Lung (tissue), 17 donors: ENCODE measurements at places on chromosomes 2 and 18. TPM values are rescaled to one million over a fixed set of nuclear protein-coding genes. Genes with fewer than 3 reads are reported as not detected.

The CTLA4 gene
- 1.0 TPM for total RNA-seq

DNA sequence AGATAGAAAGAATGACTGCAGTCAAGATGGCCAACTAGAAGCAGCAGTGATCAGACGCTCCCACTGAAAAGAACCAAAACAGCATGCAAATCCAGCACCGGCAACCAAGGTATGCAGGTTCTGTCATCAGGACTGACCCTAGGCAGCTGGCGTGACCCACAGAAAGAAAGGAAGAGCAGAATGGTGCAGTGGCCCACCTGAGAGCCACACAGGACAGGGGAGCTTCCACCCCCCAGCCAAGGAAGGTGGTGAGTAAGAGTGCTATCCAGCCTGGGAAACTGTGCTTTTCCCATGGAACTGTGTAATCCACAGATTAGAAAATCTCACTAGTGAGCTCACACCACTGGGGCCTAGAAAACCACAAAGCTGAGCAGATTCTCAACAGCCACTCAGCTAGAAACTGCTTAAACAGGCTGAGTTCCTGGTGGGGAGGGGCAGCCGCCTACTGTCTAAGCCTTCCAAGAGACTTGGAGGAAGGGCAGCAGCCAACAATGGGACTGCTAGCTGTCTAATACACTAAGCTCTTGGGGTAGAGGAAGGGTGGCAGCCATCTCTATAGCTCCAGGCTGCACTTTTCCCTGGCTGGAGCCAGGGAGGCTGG is 127.9 kb downstream of the EVA1A start:
- H3K4me3 ChIP-seq: no peak overlapping the region
- peak; percentile 47 for DNase-seq
- H3K4me1 ChIP-seq: no peaks in the 10 kb centered on the region
- no peaks in the 10 kb centered on the region for H3K27me3 ChIP-seq

The SEPTIN10 gene
- total RNA-seq: 63.9 TPM

DNA sequence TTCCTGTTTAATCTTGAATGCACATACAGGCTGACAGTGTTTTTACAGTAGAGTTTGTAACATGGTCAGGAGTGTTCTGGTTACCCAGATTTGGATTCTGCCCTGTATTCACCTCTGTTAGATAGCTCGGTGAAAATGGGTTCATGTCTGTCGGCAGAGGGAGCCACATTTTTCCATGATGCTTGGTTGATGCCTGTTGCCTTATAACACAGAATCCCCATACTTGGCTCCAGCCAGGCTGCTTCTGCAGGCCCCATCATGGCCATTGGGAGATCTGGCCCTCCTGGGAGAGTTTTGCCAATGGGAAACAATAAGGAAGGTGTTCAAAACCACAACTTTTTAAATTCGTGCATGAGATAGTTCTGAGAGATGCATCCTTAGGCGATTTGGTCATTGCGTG is 78.1 kb downstream of the WDSUB1 start:
- no peak overlapping the region for H3K27ac ChIP-seq
- H3K36me3 ChIP-seq: peaks cover 7% of the 10 kb centered on the region
- no peak for DNase-seq
- H3K4me1 ChIP-seq: peaks cover 6% of the 10 kb centered on the region
- no peaks in the 10 kb centered on the region for H3K27me3 ChIP-seq
- no peak overlapping the region for H3K4me3 ChIP-seq

- no peaks in the 10 kb centered on the region for H3K4me1 ChIP-seq
- H3K36me3 ChIP-seq: no peaks in the 10 kb centered on the region
- no peak overlapping the region for H3K27ac ChIP-seq
- no peak overlapping the region for H3K4me3 ChIP-seq
- no peaks in the 10 kb centered on the region for H3K27me3 ChIP-seq
- no peak for DNase-seq
Observed at GRCh38 chr18:77478646-77479442, 229.2 kb downstream of the GALR1 start.

DNA sequence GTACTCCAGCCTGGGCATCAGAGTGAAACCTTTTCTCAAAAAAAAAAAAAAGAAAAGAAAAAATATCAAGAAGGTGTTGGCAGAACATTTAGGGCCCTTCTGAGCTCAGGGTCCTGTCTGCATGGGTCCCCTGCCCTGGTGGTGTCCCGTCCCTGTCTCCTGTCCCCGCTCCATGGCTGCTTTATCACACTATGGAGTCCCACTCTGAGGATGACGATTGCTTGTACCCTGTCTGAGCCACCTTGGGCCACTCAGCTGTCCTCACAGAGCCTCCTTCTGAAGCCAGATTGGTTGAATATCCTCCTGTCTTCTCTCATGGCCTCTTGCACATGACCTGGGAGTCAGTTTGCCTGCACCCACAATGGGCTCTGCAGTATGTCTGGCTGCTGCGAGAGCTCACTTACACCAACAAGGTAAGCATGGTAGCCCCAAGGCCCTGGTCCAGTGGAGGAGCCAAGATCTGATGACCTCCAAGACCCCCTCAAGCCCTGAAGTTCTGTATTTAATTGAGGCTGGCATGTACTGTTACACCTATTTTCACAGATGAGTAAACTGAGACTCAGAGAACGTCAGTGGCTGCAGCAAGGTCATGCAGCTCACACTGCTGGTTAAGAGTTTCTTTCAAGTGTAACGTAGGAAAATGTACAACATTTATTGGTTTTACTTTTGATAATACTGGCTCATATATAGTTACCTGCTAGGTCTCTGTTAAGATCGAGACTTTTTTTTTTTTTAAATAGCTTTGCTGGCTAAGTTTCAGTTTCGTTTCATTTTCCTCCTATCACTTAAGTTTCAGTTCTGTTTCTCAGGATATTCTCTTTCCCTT is 16.9 kb upstream of the ZCCHC2 start:
- no peaks in the 10 kb centered on the region for H3K27me3 ChIP-seq
- no peak for DNase-seq
- H3K4me3 ChIP-seq: peak overlapping the region; percentile 30
- no peaks in the 10 kb centered on the region for H3K36me3 ChIP-seq
- peak overlapping the region; percentile 83 for H3K27ac ChIP-seq

DNA sequence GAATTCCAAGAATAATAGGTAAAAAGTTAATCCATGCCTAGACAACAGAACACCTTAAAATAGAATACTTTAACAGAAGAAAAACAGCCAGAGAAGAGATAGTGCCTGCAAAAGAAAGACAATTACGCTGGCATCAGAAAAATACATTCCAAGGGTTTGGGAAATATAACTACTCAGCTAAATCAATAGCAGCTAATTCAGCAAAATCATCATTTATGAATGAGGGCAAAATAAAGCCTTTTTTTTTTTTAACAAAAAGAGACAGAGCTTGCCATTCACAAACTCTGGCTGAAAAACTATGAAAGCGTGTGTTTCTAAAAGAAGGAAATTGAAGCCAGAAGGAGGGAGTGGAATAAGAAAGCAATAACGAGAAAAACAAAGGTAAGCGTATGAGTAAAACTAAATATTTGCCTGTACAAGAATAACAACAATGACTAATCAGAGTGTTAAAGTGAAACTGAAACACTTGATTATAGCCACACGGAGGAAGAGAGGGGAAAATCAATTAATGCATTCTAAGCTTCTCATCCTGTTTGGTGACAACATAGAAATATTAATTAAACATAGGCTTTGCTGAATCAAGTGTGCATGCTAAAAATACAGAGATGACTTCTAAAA is 90.2 kb downstream of the EHD3 start:
- H3K4me1 ChIP-seq: peaks cover 13% of the 10 kb centered on the region
- no peak overlapping the region for H3K27ac ChIP-seq
- H3K36me3 ChIP-seq: no peaks in the 10 kb centered on the region
- no peak overlapping the region for H3K4me3 ChIP-seq
- no peak for DNase-seq

GRCh38 chr2:11466307-11467128 is 557 bp upstream of the E2F6 start:
- peaks cover 17% of the 10 kb centered on the region for H3K4me1 ChIP-seq
- H3K4me3 ChIP-seq: peak overlapping the region; percentile 26
- peak overlapping the region; percentile 5 for H3K27ac ChIP-seq
- peaks cover 5% of the 10 kb centered on the region for H3K36me3 ChIP-seq
- peak; percentile 6 for DNase-seq
- no peaks in the 10 kb centered on the region for H3K27me3 ChIP-seq

The KIF5C gene
- total RNA-seq: 1.4 TPM

DNA sequence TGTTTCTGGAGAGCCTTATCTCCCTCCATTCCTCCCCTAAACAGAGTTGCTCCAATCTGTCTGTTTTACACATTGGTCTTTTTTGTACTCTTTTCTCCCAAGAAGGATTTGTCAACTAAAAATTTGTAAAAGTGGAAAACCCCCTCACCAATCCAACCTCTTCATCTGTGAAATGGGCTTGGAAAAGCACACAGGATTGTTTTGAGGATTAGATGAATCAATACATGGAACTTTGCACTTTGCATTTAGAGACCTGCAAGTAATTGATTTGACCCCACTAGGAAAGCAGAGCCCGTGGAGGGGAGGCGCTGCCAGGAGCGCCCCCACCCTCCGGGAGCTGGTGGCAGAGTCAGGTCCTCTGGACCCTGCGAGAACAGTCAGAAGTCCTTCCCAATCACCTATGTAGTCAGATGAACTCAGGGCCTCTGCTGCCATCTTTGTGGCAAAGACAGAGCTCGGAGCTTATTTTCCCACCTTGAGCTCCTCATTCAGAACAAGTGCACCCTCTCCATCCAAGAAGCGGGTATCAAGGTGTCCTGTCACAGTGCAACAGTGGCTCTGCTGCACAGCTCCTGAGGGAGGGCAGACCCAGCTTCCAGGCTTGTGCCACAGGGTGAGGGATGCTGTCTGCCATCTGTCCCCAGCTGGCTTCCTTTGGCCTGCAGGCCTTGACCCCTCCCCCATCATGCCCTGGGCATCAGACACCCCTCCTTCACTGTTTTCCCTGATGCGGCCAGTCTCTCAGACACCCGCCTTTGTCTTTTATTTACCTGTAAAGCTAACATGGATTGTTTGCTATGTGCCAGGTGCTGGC is 1.7 kb upstream of the TMEM185B start:
- H3K36me3 ChIP-seq: peaks cover 4% of the 10 kb centered on the region
- H3K27me3 ChIP-seq: peaks cover 2% of the 10 kb centered on the region
- no peak overlapping the region for H3K4me3 ChIP-seq
- H3K4me1 ChIP-seq: peaks cover 17% of the 10 kb centered on the region

DNA sequence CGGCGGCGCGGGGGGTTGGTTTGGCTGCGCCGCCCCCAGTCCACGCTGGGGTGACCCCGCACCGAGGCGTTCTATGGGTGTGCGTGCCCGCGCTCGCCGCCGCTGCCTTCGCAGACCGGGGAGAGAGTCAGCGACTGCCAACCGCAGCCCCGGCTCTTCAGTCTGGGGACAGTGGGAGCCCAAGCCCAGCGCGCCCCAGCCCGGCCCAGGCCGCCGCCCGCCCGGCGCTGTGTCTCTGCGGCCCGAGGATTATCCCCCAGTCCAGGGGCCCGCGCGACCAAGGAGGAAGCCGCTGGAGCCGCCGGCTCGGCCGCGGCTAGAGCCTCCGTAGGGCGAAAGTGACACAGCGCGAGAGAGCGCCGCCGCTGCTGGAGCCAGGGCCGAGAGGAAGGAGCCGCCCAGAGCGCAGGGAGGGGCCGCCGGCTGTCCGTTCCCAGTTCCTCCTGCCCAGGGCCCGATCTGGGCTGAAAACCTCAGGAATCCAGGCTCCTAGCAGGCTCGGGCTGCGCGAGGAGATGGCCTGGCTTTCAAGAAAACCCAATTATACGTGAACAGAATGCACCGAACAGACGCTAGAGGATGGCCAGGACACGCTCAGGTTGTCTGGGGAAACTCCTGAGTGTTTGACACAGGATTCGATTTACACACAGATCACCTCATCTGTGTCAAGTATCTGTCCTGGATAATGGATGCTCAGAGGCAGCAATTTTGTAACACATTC is 2.4 kb downstream of the CTIF start:
- peak; percentile 76 for DNase-seq
- peaks cover 35% of the 10 kb centered on the region for H3K4me1 ChIP-seq
- peak overlapping the region; percentile 76 for H3K4me3 ChIP-seq
- H3K36me3 ChIP-seq: no peaks in the 10 kb centered on the region
- peak overlapping the region; percentile 97 for H3K27ac ChIP-seq
- H3K27me3 ChIP-seq: no peaks in the 10 kb centered on the region

- no peaks in the 10 kb centered on the region for H3K27me3 ChIP-seq
- no peak for DNase-seq
- H3K4me1 ChIP-seq: peaks cover under 1% of the 10 kb centered on the region
- no peak overlapping the region for H3K4me3 ChIP-seq
- no peak overlapping the region for H3K27ac ChIP-seq
Observed at GRCh38 chr2:15668611-15669305, 77.1 kb downstream of the DDX1 start.

The L3MBTL4 gene
- total RNA-seq: 16.8 TPM

DNA sequence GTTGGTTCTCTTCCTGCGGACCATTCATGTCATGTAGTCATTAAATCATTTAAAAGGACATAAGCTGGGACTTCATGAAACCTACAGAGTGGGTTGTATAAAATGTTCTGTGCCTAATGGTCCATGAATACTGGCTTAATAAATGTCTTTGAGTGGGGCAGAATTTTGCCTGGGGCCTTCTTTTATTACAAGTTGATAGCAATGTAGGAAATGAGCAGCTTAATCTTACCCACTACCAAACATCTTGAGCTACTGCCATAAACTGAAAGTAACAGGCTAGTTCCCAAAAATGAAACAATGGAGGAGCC is 130.9 kb downstream of the TMEM17 start:
- no peak overlapping the region for H3K4me3 ChIP-seq
- DNase-seq: no peak
- no peaks in the 10 kb centered on the region for H3K27me3 ChIP-seq
- H3K4me1 ChIP-seq: peaks cover 2% of the 10 kb centered on the region

The FBXO48 gene
- total RNA-seq: 1.9 TPM

GRCh38 chr2:110865188-110865587 is 132.8 kb downstream of the ACOXL start:
- H3K27ac ChIP-seq: no peak overlapping the region
- H3K4me3 ChIP-seq: no peak overlapping the region
